CD8-positive, alpha-beta memory T cell (primary cell): ENCODE measurements at places on chromosomes 3 and 15. TPM values are rescaled to one million over a fixed set of nuclear protein-coding genes. Genes with fewer than 3 reads are reported as not detected.

Gene PYGO1
- 0.07 TPM for total RNA-seq

Gene PATL2
- total RNA-seq: 7.7 TPM

Gene GHSR
- total RNA-seq: not detected

Gene TGM5
- total RNA-seq: not detected

Gene FAM107A
- total RNA-seq: not detected

Gene LIPH
- not detected for total RNA-seq

Gene SGO1
- total RNA-seq: 15.6 TPM

Gene CCDC32
- 31.4 TPM for total RNA-seq

Gene NCEH1
- 9.1 TPM for total RNA-seq

Gene OXNAD1
- 30.1 TPM for total RNA-seq

Gene CHRD
- total RNA-seq: not detected

Gene CAPN3
- 4.3 TPM for total RNA-seq

Gene GHRL
- 0.69 TPM for total RNA-seq

Gene RLBP1
- not detected for total RNA-seq

Gene CNTN3
- not detected for total RNA-seq

- no peak overlapping the region for H3K27ac ChIP-seq
- DNase-seq: no peak
- no peak overlapping the region for H3K4me3 ChIP-seq
Observed at GRCh38 chr3:8371085-8371551, 130.5 kb upstream of the LMCD1 start.

GRCh38 chr3:137078040-137078439, 120.3 kb downstream of the IL20RB start:
- DNase-seq: no peak
- H3K27ac ChIP-seq: no peak overlapping the region
- no peak overlapping the region for H3K4me3 ChIP-seq
- H3K27me3 ChIP-seq: peaks cover 3% of the 10 kb centered on the region

- H3K36me3 ChIP-seq: no peaks in the 10 kb centered on the region
- H3K4me1 ChIP-seq: peaks cover 22% of the 10 kb centered on the region
- no peak overlapping the region for H3K27ac ChIP-seq
- no peak for DNase-seq
Observed at GRCh38 chr15:64611085-64611725, 150.8 kb downstream of the ZNF609 start.

DNA sequence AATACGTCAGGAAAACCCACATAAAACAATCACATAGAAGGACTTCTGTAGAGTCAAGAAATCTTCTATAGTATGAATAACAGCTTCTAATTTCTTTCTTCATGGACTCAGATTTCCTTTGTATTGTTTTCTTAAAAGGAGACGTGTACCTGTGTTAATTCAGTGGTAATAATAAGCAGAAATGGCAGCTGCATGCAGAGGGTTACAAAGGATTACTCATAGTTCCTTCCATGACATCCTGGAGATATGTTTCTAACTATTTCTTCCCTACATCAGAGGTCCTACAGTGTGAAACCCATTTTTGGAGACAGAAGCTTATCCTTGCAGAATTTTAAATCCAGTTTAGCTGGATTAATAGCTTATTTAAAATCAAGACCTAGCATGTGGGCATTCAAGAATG, 36.1 kb downstream of the FBXL22 start:
- no peak for DNase-seq
- H3K27ac ChIP-seq: no peak overlapping the region
- no peaks in the 10 kb centered on the region for H3K27me3 ChIP-seq
- no peaks in the 10 kb centered on the region for H3K4me1 ChIP-seq

DNA sequence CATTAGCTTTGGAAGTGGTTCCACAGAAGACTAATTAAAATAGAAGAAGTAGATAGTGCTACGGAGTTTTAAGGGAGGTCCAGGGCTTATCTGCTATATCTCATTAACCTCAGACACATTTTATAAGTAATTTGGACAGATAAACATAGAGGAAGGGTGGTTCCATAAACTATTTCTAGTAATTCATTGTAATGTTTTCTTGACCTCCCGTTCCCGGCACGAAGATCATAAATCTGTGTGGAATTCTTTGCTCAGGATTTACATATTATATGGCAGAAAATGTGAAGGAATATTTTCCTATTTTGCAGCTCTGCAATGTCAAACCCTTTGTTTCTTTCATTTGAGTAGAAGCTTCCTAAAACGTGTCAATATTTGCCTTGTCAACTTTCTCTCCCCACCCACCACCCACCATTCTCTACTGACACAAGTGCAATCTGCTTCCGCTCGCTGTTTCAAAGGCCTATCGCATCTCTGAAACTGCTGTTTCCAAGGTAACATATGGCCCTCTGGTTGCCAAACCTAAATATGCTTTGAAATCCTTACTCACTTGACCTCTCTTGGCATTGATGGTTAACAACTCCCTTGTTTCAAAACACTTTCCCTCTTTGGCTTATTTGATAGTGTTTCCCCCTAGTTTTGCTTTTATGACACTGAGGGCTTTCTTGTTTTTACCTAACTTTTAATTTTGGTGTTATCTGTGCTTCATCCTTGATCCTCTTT, 21.4 kb upstream of the PLSCR5 start:
- H3K4me3 ChIP-seq: no peak overlapping the region
- no peak overlapping the region for H3K27ac ChIP-seq
- H3K27me3 ChIP-seq: no peaks in the 10 kb centered on the region
- DNase-seq: no peak
- no peaks in the 10 kb centered on the region for H3K4me1 ChIP-seq

DNA sequence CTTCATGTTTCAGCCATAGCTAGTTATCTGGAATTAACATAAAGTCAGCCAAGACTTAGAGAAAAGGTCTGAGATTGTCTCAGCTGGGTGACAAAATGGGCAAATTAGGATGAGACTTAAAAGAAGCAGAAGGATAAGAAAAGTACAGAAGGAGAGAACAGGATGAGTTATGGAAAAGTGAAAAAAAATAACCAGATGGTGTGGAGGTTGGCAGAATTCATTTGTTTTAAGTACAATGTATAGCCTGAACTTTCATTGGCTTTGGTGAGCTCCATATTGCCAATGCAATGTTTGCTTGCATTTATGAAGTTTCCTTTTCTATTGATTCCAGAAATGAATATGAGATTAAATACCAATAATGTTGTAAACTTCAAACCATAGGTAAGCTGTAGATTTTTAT, 447.2 kb upstream of the DPH6 start:
- H3K4me3 ChIP-seq: no peak overlapping the region
- H3K4me1 ChIP-seq: no peaks in the 10 kb centered on the region
- no peak for DNase-seq
- H3K36me3 ChIP-seq: no peaks in the 10 kb centered on the region
- H3K27me3 ChIP-seq: no peaks in the 10 kb centered on the region
- H3K27ac ChIP-seq: no peak overlapping the region

- no peaks in the 10 kb centered on the region for H3K4me1 ChIP-seq
- DNase-seq: no peak
- no peak overlapping the region for H3K27ac ChIP-seq
- H3K27me3 ChIP-seq: no peaks in the 10 kb centered on the region
- no peak overlapping the region for H3K4me3 ChIP-seq
Observed at GRCh38 chr3:135752851-135753250, 212.7 kb upstream of the PPP2R3A start.

DNA sequence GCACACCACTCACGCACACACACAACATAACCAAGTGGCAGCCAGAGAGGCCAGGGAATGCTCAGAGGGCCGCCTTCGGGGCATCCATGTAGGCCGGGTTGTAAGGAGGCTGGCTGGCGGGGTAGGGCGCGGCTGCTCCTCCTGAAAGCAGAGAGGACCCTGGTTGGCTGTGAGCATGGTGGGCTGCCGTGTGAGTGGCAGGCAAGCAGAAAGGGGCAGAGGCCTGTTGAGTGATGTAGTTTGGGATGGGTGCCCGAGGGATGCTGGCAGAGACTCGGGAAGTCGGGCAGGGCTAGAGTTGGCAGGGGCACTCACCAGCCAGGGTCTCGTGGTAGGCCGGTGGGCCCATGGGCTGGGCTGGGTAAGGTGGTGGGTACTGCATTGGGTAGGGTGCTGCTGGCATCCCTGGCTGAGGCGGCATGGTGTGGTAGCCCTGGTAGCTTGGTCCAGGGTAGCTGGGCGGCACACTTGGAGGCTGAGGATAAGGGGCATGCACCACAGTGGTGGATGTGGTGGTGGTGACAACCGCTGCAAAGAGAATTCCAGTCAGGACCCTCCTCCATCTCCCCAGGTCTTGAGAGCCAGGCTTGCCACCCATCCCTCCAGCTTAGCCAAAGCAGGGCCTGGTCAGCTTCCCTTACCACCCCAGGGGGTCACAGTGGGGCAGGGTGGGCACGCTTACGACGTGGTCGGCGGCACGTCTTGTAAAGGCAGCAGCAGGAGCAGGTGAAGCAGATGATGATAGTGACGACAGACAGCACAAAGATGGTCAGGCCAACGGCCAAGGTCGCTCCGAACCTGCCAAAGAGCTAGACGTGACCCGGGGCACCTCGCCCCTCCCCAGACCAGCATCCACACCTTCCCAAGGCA, 22.7 kb downstream of the ATRIP start:
- H3K4me3 ChIP-seq: no peak overlapping the region
- H3K36me3 ChIP-seq: peaks cover 28% of the 10 kb centered on the region
- no peaks in the 10 kb centered on the region for H3K27me3 ChIP-seq
- DNase-seq: no peak
- H3K27ac ChIP-seq: no peak overlapping the region

GRCh38 chr3:118683636-118684035, 351.0 kb downstream of the IGSF11 start:
- no peaks in the 10 kb centered on the region for H3K4me1 ChIP-seq
- DNase-seq: no peak
- H3K4me3 ChIP-seq: no peak overlapping the region
- H3K36me3 ChIP-seq: no peaks in the 10 kb centered on the region
- no peaks in the 10 kb centered on the region for H3K27me3 ChIP-seq

- H3K27ac ChIP-seq: peak within 1 kb of the TSS; percentile 36
- H3K36me3 ChIP-seq: no peaks in the 10 kb centered on the region
- peak within 1 kb of the TSS; percentile 38 for H3K4me3 ChIP-seq
Observed at GRCh38 chr3:123066896-123067688, at the start of gene PDIA5. PDIA5 (plus strand) TSS chr3:123067025; CDS start chr3:123067165, 140 bp downstream.

DNA sequence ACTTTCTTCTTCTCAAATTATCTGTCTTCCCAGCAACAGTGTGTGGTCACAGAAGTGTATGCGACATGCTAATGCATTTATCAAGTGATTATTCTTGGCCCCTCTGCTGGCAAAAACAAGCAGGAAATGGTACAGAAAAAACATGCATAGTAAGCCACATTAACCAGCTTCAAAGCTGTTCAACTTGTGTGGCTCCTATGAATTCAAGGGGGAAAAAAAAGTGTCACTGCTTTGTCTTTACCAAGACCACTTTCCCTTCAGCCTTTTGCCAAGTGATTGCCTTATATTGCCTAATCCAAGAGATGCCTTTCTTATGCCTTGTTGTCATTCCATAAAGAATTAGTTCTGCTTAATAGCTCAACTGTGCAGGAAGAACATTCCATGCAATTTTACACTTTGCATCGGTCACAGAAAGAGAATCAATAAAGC, 39.1 kb downstream of the PRTG start:
- no peak overlapping the region for H3K27ac ChIP-seq
- H3K27me3 ChIP-seq: no peaks in the 10 kb centered on the region
- DNase-seq: no peak
- no peaks in the 10 kb centered on the region for H3K36me3 ChIP-seq
- no peaks in the 10 kb centered on the region for H3K4me1 ChIP-seq

- H3K36me3 ChIP-seq: no peaks in the 10 kb centered on the region
- no peak overlapping the region for H3K27ac ChIP-seq
- H3K27me3 ChIP-seq: no peaks in the 10 kb centered on the region
- DNase-seq: no peak
Observed at GRCh38 chr3:41362638-41363559, 163.6 kb downstream of the CTNNB1 start.

- H3K4me1 ChIP-seq: peaks cover 18% of the 10 kb centered on the region
- H3K27me3 ChIP-seq: no peaks in the 10 kb centered on the region
- no peak overlapping the region for H3K4me3 ChIP-seq
- no peak overlapping the region for H3K27ac ChIP-seq
- no peaks in the 10 kb centered on the region for H3K36me3 ChIP-seq
Observed at GRCh38 chr3:49554633-49555265, 472 bp downstream of the BSN start.

- no peaks in the 10 kb centered on the region for H3K27me3 ChIP-seq
- DNase-seq: no peak
- no peak overlapping the region for H3K4me3 ChIP-seq
- no peak overlapping the region for H3K27ac ChIP-seq
- H3K4me1 ChIP-seq: no peaks in the 10 kb centered on the region
Observed at GRCh38 chr3:11576453-11576852, 67.3 kb downstream of the VGLL4 start.

DNA sequence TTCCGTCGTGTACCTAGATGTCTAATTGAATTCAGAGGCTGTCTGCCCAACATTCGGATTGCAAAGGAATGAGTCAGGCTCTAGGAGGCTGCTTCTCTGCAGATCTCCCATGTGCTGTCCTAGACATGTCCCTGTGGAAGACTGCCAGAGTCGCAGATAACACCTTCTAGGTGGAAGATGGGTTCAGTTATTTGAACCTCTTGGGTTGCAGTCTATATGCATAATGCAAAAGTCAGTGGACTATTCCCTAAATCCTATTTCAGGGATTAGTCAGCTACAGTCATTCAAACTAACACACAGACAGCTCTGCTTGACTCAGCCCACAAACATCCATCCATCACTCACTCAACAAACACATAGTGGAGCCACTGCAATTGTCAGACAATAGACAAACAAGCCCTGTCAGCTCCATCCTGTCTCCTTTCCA, 300.0 kb upstream of the CTNNB1 start:
- H3K4me1 ChIP-seq: no peaks in the 10 kb centered on the region
- no peaks in the 10 kb centered on the region for H3K36me3 ChIP-seq
- no peak for DNase-seq
- H3K27me3 ChIP-seq: no peaks in the 10 kb centered on the region

GRCh38 chr15:37361621-37362020, 261.3 kb upstream of the MEIS2 start:
- no peak overlapping the region for H3K4me3 ChIP-seq
- H3K36me3 ChIP-seq: no peaks in the 10 kb centered on the region
- no peaks in the 10 kb centered on the region for H3K4me1 ChIP-seq

DNA sequence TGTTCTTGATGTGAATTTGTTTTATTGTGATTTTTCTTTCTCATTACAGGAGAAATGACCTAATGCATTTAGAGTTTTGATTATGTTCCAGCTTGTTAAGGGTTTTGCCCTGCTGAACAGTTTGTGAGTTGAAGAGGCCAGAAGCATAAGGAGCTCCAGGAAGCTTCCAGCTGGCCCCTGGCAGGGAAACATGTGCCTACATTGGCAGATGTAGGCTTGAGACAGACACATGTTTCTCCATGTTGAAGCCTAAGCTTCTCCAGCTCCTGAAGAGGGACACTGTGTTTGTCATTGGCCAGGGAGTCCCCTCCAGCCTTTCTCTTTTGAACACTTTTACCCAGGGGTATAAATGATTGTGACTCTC, 88.4 kb downstream of the ASB7 start:
- peaks cover 5% of the 10 kb centered on the region for H3K27me3 ChIP-seq
- no peaks in the 10 kb centered on the region for H3K36me3 ChIP-seq
- H3K4me3 ChIP-seq: no peak overlapping the region
- H3K27ac ChIP-seq: no peak overlapping the region
- H3K4me1 ChIP-seq: no peaks in the 10 kb centered on the region

- DNase-seq: no peak
- no peak overlapping the region for H3K27ac ChIP-seq
- H3K27me3 ChIP-seq: no peaks in the 10 kb centered on the region
- H3K4me3 ChIP-seq: no peak overlapping the region
- H3K36me3 ChIP-seq: peaks cover 3% of the 10 kb centered on the region
Observed at GRCh38 chr3:52880474-52880873, 16.9 kb downstream of the STIMATE start.

- H3K27me3 ChIP-seq: no peaks in the 10 kb centered on the region
- no peak overlapping the region for H3K4me3 ChIP-seq
Observed at GRCh38 chr3:76016111-76016510, 230.8 kb upstream of the ZNF717 start.
